ENCODE measurements at places on chromosomes 16 and 17. TPM values are rescaled to one million over a fixed set of nuclear protein-coding genes. Genes with fewer than 3 reads are reported as not detected.

DNA sequence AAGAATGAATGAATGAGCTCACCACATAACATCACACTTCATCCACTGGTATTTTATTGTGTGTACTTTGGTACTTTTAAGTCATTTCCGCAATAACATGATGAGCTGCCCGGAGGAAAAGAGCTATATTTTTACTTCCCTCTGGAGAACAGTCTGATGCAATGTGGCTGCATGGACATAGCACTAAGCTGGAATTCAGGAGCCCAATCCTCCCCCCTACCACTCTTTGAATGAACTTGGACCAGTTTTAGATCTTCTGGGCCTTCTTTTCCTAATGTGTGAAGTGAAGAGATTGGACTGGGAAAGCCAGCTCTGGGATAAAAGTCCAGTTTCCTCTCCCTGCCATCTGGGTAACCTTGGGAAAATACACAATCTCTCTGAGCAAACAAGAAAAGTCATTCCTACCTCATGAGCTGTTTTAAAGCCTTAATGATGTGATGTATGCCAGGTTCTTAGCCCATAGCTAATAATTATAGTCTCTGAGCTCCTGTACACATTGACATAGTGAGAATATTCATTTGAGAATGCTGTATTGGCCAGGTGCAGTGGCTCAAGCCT, 79.3 kb downstream of the ABCC12 start:
- DNase-seq = no peak

- no peak for DNase-seq
Measured at GRCh38 chr17:65609286-65609685, 47.8 kb upstream of the AXIN2 start.

DNA sequence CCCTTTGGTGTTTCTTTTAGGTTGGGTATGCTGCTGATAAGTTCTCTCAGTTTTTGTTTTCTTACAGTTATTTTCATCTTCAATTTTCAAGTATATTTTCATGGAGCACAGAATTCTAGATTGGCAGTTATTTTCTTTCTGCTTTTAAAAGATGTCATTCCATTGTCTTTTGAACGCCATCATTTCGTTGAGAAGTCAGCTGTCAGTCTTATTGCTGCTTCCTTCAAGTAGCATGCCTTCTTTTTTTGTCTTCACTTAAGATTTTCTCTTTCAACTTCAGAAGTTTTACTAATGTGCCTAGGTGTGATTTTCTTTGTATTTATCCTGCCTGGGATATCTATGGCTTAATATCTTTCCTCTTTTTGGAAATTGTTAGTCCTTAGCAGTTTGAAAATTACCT, 262.2 kb upstream of the PMFBP1 start:
- no peak for DNase-seq

DNA sequence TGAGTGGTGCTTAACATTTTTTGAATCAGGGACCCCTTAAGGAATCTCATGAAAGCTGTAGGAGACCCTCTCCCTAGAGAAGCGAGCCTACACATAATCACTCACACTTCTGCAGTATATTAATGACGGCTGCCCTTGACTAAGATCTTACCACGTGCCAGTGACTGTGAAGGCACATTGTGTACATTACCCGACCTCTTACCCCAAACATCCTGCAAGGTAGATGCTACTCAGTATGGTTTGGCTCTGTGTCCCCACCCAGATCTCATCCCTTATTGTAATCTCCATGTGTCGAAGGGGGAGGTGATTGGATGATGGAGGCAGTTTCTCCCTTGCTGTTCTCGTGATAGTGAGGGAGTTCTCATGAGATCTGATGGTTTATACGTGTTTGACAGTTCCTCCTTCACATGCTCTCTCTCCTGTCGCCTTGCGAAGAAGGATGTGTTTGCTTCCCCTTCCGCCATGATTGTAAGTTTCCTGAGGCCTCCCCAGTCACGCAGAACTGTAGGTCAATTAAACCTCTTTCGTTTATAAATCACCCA, 54.2 kb downstream of the RTN4RL1 start:
- no peak for DNase-seq

The SYNGR3 gene
- 53.5 TPM for total RNA-seq

DNA sequence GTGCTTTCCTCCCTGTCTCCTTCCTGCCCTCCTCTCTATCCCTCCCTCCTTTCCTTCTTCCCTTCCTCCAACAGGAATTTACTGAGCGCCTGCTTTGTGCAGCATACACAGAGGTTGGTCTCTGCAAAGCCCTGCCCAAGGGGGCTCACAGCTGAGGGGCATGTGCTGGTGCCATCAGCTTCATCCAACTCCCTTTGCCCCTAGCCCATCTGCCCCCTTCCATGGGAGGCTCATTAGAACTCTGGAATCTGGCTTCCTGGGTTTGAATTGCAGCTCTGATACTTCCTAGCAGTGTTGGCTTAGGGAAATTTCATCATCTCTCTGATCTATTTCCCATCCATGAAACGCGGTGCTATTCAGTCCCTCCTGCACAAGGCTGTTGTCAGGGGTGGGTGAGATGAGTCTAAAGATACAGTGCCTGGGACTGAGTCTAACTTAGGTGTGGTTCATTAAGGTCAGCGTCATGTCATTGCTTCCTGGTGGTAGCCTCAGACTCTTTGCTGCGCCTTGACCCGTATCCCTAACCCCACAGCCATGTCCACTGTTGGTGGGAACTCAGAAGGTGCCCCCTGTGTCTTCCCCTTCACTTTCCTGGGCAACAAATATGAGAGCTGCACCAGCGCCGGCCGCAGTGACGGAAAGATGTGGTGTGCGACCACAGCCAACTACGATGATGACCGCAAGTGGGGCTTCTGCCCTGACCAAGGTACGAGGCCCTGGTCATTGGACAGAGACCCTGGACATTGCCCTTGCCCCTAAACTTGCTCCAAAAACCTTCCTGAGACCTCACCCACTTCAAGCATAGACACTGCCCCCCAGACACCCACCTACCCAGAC, 10.3 kb downstream of the MMP2 start:
- no peak for DNase-seq

DNA sequence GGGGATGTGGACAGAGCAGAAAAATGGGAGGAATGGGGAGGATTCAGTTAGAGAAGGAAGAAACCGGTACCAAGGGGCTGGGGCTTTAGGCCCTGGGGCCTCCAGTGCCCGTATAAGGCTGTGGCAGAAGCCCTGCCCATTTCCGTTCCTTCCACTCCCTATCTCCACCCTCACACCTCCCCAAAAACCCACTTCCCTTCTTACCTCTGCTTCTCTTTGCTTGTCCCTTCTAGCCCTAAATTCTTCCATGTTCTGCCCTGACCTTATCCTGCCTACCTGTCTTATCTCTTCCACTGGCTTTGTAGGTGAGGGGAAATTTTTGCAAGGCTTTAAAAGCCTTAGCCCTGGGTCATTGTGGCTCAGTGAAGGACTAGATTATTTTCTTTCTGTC, 4.1 kb downstream of the RNF167 start:
- no peak for DNase-seq

DNA sequence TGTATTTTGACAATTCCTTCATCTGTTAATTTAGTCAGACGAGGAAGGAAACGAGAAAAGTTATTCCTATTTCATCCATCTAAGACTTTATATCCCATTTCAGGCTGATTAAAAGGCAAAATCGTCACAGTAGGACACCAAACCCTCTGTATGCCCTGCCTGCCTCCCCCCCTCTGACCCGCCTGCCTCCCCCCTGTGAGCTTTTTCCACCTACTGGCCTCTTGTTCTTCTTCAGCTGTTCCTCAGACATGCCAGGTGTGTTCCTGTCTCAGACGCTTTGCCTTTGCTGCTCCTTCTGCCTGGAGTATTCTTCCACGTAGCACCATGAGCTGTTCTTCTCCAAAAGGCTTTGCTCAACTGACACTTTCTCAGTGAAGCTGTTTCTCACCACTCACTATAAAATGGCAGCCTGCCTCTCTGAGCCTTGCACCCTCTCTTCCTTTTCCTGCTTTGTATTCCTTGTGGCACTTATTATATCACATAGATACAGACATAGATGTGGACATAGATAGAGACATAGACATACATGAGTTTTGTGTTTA, 723.4 kb downstream of the MAF start:
- DNase-seq = no peak

The PLA2G10 gene
- total RNA-seq = 0.39 TPM

GRCh38 chr17:58278661-58279015, 2.1 kb downstream of the MPO start:
- DNase-seq = no peak

DNA sequence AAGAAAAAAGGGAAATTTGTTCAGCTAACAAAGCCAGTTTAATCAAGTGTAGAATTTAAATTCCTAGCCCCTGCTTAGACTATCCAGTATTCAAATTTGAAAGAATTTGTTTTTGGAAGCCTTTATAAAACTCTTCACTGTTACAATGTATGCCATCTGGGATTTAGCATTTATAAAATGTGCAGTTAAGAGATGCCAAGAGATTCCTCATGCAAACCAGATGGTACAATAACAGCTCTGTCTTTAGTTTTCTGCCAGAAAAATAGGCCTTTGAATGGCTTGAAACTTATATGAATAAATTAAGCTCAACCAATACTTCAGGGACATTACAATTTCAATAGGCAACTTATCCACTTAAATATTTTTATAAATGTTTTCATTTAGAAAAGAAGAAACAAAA, 6.8 kb upstream of the ANKS4B start:
- DNase-seq = no peak

DNA sequence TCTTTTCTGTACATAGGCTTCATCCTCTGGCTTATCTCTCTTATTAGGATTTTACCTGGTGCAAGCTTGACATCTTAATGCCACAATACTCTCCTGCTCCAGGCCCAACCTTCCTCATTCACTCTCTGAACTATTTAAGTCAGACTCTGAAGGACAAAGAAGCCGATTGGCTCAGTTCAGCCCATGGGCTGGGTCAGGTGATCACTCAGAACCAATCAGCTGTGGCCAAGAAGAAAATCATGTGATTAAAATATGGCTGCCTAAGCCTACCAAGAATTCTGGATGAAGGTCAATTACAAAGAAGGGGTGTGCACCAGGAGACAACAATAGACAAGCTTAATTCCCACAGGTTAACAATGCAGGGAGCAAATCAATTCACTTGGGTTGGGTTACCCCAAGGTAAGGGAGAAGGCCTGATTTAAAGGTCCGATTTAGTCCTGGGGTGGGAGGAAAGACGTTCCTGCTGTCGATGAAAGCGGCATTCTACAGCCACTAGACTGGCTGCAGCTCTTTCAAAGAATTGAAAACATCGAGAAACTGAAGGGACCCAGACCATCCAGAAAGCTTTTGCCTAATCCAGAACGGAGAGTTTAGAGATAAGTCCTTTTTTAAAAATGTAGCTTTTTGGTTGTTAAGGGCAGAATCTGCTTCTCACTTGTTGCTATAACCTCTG, 42.9 kb upstream of the NFAT5 start:
- DNase-seq = no peak

The TBC1D3H gene
- not detected for total RNA-seq

DNA sequence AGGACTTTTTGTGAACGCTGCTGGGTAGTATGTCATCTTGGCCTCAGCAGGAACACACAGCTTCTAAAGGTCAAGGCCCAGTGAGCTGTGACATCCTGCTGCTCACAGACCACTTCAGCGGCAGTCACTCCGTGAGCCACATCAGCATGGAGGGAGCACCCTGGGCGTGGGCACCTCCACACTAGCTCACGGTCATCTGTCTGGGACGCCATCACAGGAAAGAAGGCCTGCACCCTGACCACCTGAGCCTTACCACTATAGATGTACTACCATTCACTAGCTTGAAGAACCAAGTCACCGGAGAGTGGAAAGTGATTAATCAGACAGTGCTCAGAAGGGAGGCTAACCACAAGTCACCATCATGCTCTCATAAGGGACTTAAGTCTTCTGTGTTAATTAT, 3.3 kb downstream of the AXIN1 start:
- DNase-seq = no peak

The LYRM9 gene
- 3.6 TPM for total RNA-seq

DNA sequence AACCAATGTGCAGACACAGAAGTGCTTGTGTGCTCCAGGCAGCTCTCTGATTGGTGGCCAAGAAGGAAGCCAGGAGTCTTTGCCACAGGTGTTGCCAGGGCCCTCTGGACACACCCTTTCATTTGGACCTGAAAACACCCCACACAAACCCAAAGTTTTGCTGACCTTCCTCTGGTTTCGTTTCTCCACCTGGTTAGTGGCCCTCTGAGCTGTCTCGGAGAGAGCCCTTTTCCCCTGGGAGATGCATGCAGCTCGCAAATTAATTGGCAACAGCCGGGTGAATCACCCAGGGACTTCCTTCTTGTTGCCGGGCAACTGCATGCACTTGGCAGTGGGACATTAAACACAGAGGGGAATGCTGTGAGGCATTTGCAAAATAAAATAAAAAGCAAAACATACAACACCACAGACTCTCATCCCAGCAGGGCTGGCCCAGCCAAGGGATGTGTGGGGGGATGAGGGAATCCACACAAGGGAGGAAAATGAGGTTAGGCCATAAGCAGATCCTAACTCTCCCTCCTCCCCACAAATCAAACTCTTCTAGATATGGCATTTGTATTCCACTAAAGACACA, 286.6 kb downstream of the SOX9 start:
- DNase-seq = no peak

The VASN gene
- 9.1 TPM for total RNA-seq

DNA sequence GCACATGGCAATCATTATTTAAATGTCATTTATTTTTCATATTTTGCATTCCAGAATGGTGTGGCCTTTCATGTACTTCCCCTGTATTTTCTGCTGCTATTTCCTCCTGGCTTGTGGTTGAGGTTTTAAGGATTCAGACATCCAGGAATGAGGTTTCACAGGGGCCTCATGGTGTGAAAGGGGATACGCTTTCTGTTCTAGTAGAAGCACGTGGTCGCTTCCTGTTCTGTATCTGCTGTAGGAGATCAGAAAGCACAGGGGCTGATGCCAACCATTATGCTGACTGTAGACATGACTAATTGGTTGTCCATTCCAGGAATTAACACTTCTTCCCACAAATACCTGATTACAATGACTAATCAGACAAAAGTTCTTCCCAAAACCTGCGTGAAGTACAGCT, 405.9 kb downstream of the SHISA9 start:
- no peak for DNase-seq

GRCh38 chr17:41278176-41278955, 2.9 kb downstream of the KRTAP9-7 start:
- no peak for DNase-seq

GRCh38 chr16:76235426-76235825, 41.8 kb upstream of the CNTNAP4 start:
- DNase-seq = no peak

The AGRP gene
- total RNA-seq = not detected

The PRR29 gene
- 0.85 TPM for total RNA-seq

The FBXO31 gene
- total RNA-seq = 22.6 TPM

- DNase-seq = no peak
Measured at GRCh38 chr17:16351831-16352230, 1.4 kb downstream of the CENPV start.

The QRICH2 gene
- total RNA-seq = 3.2 TPM

The MVP gene
- total RNA-seq = 10.8 TPM

DNA sequence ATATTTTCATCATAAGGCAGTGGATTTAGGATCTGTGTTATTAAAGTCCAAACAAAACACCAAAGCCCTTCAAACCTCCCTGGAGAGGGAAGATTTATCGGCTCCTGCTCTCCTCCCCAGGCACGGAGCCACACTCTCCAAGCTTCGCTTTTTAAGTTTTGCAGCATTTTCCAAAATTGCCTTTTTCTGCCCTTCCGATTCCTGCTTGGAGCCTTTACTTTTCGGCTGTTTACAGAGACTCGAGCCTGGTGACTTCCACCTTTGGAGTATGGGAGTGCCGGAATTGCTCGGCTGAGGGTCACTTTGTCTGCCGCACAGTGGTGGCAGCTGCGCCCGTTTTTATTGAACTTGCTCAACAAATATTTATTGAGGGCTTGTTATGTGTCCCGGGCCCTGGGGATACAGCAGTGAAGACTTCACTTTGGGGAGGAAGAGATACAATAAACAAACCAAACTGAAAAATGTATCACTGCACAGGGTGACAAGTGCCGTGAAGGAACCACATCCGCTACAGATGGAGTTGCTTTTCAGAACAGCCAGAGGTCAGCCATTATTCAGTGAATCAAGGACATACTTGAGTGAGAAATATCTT, 185.5 kb downstream of the NTN1 start:
- no peak for DNase-seq

The NPIPA7 gene
- total RNA-seq = 4.9 TPM
